ENCODE measurements at places on chromosomes 16 and 17.

- DNase-seq, result peak; percentile 28
Measured at GRCh38 chr17:80779961-80780380, 211.7 kb upstream of the CHMP6 start.

DNA sequence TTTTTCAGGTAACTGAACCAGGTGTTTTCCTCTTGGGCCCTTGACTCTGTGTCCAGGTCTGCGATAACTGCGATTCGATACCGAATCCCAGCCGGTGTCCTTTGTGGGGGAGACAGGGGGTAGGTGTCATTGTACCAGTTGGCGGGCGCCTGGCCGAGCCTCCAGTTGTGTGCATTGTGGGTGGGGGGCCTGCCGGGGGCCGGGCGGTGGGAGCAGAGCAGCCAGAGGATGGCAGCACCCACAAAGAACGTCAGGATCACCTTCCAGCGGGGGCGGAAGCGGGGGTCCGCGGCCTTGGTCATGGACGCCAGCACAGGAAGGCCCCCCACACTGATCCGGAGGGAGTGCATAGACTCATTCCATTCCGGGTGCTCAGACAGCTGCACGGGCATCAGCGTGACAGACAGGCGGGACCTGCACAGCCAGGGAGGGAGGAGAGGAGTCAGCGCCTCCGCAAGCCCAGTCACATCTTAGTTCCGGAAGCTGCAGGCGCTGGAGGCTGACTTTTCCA, 12.3 kb downstream of the CANT1 start:
- no peak for DNase-seq

DNA sequence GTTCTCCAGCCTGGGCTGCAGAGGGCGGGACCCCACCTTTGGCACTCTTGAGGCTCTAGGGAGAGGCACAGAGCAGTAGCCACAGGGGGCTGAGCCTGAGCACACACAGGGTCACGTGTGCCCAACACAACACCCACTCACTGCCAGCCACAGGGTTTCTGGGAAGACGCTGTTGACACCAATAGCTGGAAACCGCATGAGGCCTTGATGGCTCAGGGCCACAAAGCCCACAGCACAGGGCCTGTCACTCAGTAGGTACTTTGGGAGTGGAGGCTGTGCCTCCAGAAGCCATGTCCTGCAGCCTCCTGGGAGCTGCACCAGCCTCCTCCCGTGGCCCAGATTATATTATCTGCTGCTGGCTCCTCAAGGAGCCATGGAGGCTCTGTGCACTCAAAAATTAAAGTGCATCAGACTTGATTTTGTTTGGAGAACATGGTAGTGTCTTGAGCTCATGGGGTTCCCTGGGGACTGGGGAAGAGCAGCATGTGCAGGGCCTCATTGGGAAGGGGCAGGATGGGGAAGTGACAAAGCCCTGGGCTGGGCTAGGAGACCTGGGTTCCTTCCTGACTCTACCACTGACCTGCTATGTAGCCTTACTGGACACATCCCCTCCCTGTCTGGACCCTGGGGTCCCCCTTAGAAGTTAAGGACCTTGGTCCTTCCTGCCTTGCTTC, 12.5 kb upstream of the SREBF1 start:
- peak; percentile 93 for DNase-seq

GRCh38 chr16:3112058-3112880, at the start of gene ZNF205:
TSS of gene ZNF205 (plus strand) at chr16:3112586. CDS start at chr16:3113431, 845 bp downstream.
- DNase-seq, result peak; percentile 79

DNA sequence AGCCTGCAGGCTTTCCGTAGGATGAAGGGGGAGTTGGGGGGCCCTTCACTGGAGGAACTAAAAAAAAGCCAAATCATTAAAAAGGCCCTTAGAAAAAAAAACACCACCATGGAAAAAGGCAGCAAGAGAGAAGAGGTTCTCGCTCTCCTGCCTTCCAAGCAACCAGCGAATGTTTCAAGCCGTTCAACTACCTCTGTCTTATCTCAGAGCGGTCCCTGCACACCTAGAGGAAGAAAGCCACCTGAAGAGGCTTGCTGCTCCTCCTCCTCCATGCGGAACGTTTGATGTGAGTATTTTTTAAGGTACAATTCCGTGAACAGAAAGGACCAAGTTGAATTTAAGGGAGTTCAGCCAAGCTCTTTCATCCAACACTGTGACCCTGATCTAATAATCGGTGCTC, 9.2 kb downstream of the NXN start:
- no peak for DNase-seq

Data from MCF 10A (cell line).